ENCODE measurements at places on chromosomes 11 and 22. TPM values are rescaled to one million over a fixed set of nuclear protein-coding genes. Genes with fewer than 3 reads are reported as not detected.

GRCh38 chr11:83659466-83659865 lies 373.3 kb upstream of the CCDC90B start:
- DNase-seq, result no peak

DNA sequence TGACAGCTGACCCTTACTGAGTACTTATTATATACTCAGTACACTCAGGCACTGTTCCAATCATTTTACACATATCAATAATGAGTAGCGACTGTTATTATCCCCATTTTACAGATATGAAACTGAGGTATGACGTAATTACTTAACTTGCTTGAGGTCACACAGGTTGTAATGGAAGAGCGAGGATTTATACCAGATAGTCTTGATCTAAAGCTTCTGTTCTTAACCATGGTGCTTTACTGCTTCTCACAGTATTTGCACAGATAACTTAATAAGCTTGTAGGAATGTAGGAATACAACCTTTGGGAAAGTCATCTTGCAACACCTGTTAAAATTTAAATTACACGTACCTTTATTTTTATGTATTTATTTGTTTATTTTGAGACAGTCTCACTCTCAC lies 31.7 kb upstream of the TMEM135 start:
- no peak for DNase-seq

DNA sequence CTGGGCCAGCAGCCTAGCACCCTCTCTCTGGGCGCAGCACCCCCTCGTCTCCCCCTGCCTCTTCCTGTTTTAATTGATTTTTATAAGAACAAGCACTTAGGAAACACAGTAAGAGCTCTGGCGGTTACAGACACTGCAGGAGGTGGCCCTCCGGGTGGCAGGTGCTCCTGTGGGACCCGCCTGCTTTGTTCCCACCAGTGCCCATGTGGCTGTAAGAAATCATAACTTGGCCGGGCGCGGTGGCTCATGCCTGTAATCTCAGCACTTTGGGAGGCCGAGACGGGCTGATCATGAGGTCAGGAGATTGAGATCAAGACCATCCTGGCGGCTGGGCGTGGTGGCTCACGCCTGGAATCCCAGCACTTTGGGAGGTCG lies 18.4 kb downstream of the TSPAN4 start:
- no peak for DNase-seq

- peak; percentile 38 for DNase-seq
Observed at GRCh38 chr22:20298803-20299745, 20.8 kb downstream of the DGCR6L start.

DNA sequence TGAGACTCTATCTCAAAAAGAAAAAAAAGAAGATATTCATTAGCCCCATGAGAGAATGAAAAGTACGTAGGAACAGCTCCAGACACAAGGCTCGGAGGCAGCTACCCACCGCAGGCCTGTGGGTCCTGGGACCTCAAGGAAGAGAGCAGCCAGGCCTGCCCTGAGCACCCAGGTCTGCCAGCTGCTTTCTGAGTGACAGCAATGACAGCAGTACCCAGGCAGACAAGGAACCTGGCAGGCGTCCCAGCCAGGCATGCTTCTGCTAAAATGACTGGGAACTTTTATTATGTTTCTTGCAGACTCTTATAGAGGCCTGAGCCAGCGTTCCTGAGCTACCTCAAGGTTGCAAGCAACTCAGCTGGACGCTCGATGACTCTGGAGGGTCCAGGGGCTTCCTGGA lies 31.6 kb downstream of the CPT1A start:
- DNase-seq, result peak; percentile 74

- DNase-seq, result peak; percentile 75
Observed at GRCh38 chr11:29231991-29232390, 784.8 kb downstream of the KCNA4 start.

DNA sequence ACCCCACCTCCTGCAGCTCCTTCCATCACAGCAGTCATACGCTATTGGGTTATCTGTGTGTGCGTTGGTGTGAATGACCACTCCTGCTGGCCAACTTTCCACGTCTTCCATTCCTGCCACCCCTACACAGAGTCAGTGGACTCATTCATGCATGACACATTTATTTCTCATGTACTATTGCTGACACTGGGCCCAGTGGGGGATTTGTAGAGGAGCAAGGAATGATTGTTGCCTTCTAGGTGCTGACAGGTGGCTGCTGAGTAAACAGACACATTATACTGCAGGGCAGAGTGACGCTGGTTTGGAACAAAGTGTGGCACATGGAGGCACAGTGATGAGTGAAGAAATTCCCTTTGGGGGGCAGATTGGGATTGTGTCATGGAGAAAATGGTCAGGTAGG lies 113.9 kb downstream of the CCDC81 start:
- no peak for DNase-seq

GRCh38 chr11:36407356-36407755 lies 102.7 kb downstream of the TRAF6 start:
- DNase-seq, result no peak

DNA sequence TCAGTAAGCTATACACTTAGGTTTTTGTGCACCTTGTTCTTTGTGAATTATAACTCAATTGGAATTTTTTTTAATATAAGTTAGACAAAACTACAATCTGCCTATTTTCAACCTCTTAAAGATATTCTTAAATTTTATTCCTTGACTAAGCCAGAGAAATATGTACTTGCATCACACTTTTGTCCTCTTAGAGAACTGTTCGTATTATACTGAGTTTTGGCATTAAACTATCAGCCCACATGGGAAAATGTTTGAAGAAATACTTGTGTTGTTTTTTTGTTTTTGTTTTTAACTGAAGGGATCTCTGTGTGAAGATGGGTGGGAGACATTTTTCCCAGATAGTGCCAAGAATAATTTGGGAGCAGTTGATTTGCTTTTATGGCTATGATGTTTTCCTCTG lies 25.3 kb downstream of the CEP295 start:
- DNase-seq, result peak; percentile 22

- DNase-seq, result no peak
Observed at GRCh38 chr11:68191661-68192579, 21.2 kb downstream of the KMT5B start.

The TNNI2 gene
- 432 TPM for total RNA-seq

The MAPK11 gene
- 3.3 TPM for total RNA-seq

The FGF19 gene
- total RNA-seq, result not detected

The MFNG gene
- total RNA-seq, result 0.68 TPM

The MS4A6E gene
- not detected for total RNA-seq

Measured in myocyte (in vitro differentiated cells).